ENCODE measurements at places on chromosomes 2 and 18.

GRCh38 chr2:70854411-70854810, 18.8 kb upstream of the CD207 start:
- DNase-seq = no peak

GRCh38 chr2:75180476-75180875, 18.8 kb downstream of the TACR1 start:
- no peak for DNase-seq

GRCh38 chr2:26008851-26009566, 24.9 kb upstream of the RAB10 start:
- DNase-seq = no peak

- DNase-seq = no peak
Observed at GRCh38 chr2:46032996-46033395, 264.2 kb upstream of the EPAS1 start.

- no peak for DNase-seq
Observed at GRCh38 chr2:204365811-204366210, 179.5 kb upstream of the PARD3B start.

DNA sequence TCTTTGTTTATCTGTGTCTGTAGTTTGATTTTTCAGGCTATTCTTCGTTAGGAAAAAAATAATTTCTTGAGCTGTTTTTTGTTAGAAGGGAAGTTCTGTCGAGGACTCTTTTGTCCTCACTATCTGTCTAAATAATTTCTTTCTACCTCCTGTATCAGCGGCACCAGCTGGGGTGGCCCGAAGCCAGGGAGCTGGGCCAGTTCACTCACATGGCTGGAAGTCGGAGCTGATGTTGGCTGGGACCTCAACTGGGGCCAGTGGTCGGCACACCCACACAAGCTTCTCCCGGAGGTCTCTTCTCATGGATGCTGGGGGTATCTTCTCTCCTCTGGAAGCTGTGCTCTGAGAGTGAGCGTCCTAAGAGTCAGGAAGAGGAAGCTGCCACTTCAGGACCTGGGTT, 8.0 kb upstream of the PDIA6 start:
- DNase-seq = no peak

- DNase-seq = no peak
Observed at GRCh38 chr18:11224153-11224552, 74.8 kb upstream of the PIEZO2 start.

DNA sequence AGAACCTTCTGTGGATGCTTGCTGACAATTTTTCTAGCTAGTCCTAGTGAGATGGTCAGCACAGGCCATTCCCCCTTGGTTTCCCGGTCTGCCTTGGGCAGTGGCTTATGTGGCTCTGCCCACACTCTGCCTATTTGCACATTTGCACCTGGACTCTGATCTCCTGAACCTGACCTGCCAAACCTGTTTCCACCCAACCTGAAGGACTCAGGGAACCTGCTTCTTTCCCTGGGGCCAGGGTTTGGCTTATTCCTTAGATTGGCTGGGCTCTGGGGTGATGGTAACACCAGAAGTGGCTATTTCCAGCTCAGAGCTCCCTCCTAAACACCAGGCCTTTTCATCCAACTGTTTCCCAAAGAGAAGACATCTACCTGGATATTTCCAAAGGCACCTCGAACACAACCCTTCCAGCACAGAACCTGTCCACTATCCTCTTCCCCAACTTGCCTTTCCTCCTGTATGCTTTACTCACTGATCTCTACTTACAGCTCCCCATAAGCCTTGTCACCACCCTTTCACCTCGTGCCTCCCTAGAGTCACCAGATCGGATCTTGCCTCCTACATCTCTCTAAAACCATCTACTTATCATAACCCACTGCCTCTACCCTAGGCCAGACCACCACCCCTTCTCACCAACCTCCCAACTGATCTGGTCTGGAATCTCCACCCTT, 5.8 kb upstream of the MTA3 start:
- DNase-seq = no peak

DNA sequence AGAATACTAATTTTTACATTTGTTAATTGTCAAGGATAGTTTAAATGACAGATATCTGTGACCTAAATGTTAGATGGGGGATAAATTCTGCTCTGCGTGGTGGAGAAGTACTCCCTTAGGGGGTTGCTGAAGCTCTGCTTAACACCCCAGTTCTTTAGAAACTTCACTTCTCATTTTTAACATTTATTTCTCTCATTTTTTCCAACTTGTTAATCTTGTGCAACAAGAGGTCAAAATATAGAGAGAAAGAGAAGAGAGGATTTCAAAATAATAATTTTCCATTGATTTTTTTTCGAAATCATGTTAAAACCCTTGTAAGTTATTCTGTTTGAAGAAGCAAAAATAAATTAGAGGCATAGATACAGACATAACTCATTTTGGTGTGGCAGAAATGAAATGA, 61.3 kb upstream of the SLC8A1 start:
- DNase-seq = no peak

DNA sequence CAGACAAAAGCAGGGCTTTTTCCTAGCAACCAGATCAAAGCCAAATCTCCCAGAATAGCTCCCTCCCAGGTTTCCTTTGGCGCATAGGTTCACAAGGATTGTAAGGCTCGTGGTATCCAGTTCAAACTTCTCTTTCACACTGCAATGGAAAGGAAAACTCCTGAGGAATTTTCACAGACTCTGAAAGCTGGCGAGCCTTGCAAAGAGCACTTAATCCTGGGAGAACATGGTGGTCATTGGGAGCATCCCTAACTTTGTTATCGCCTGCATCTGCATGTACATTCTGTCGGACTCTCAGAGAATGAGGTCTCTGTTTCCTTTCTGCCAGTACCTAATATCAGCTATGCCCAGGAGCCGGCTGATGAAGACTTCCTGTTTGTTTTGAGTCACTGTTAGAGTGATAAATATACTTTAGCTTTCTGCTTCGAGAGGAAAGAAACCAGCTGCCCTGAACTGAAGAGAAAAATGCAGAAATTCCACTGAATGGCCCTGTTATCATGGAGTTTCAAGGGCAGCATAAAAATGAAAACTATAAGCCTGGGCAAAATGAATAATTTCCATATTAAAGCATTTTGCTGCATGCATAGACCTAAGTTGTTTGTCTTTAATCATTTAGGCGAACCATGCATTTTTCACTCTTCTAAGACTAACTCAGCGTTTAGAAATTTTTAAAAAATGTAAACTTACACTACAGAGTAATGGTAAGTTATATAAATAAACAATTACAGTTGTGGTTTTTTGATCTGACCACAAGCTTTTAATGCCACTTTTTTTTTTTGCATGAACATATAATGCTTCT, 76.4 kb upstream of the ZEB2 start:
- no peak for DNase-seq

DNA sequence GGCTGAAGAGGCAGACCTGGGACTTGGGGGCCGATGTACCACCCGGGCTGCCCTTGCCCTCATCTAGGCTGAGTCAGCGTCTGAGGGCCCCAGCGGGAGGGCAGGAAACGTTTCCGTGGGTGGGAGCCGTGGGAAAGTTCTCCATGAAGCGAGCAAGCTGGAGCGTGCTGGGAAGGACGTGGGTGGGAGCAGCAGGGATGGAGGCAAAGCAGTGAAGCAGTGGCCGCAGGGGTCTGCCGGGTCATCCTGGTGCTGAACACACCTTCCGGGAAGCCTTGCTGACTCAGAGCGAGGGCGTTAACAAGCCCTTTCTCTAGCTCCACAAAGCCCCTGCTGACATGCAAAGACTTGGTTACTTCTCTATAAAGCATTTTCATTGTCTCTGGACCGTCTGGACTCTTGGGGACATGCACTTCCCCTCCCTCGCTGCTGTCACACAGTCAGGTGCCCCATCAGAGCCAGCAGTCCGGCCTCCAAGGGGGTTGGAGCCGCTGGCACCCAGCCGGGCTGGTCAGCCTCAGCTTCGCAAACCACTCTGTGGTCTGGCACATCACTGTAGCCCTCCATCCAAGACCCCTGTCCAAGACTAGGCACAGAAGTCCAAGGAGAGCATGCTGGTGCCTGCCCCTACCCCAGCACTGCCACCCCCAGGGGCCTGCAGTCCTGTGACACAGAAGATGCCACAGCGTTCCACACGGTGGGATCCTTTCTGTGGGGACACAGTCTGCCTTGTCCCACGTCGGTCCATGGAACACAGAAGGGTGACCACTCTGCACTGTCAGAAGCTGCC, 115.1 kb upstream of the GPC1 start:
- no peak for DNase-seq
